ENCODE measurements at places on chromosomes 3 and 15.

DNA sequence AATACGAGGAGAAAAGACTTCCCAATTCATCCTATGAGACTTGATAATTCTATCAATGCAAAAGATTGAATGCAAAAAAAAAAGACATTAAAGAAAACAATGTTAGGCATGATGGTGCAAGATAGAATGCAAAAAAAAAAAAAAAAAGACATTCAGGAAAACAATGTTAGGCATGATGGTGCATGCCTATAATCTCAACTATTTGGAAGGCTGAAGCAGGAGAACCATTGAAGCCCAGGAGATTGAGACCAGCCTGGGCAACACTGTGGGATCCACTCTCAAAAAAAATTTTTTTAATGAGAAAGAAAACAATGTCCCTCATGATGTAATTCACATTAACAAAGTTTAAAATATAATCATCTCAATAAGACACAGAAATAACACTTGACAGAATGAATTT is 75.9 kb downstream of the MYO9A start:
- DNase-seq, result no peak

- DNase-seq, result no peak
Observed at GRCh38 chr15:53297828-53298227, 461.6 kb downstream of the WDR72 start.

GRCh38 chr3:122312826-122313225 is 12.2 kb upstream of the CSTA start:
- DNase-seq, result no peak

GRCh38 chr3:65262548-65262947 is 574.7 kb upstream of the ADAMTS9 start:
- DNase-seq, result no peak

GRCh38 chr3:29544701-29545363 is 264.0 kb downstream of the RBMS3 start:
- DNase-seq, result no peak

DNA sequence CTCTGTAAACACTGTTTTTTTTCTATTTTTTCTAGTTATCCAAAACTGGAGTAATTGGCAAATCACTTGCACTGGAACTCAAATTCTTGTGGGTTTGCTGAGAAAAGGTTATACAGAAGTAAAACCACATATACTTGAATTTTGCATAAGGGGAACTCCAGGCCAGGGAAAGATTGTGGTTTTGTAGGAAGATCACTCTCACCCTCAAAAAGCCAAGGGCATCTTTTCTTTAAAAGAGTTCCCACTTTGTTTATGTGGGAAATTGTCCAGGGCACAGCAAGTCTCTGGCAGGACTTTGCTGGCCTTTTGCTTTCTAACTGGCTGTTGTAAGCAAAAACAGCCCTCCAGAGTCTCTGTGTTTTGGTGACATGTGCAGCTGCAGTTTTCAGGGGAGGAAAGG is 340.3 kb upstream of the RBMS3 start:
- no peak for DNase-seq
